Renal cortex interstitium (tissue), 15 donors: ENCODE measurements at places on chromosomes 4 and X. TPM values are rescaled to one million over a fixed set of nuclear protein-coding genes. Genes with fewer than 3 reads are reported as not detected.

GRCh38 chr4:157048248-157048647 lies 27.7 kb upstream of the GLRB start:
- no peak for DNase-seq

- DNase-seq = no peak
Measured at GRCh38 chr4:74325886-74326285, 17.6 kb downstream of the EPGN start.

DNA sequence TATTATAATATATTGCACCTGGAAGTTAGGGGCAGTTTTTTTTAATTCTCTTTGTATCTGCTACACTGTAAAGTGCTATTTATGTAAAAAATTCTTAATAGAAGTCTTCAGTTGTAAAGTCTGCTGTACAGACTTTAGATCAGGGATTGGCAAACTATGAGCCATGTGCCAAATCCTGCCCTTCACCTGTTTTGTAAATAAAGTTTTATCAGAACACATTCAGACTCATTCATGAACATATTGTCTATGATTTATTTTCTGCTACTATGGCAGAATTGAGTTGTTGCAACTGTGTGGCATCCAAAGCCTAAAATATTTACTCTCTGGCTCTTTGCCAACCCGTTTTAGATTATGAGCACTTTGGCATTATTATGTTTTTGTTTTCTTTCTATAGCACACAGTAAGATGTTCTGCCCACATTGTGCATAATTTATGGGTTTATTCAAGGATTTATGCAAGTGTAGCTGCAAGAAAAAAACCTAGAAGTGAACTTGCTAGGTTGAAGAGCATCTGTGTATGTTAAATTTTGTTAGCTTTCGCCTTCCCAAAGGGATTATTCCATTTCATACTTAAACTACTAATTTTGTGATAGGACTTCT lies 56.9 kb downstream of the CLCN3 start:
- DNase-seq = no peak

TMSB15C gene
- polyA plus RNA-seq = 16.7 TPM

DNA sequence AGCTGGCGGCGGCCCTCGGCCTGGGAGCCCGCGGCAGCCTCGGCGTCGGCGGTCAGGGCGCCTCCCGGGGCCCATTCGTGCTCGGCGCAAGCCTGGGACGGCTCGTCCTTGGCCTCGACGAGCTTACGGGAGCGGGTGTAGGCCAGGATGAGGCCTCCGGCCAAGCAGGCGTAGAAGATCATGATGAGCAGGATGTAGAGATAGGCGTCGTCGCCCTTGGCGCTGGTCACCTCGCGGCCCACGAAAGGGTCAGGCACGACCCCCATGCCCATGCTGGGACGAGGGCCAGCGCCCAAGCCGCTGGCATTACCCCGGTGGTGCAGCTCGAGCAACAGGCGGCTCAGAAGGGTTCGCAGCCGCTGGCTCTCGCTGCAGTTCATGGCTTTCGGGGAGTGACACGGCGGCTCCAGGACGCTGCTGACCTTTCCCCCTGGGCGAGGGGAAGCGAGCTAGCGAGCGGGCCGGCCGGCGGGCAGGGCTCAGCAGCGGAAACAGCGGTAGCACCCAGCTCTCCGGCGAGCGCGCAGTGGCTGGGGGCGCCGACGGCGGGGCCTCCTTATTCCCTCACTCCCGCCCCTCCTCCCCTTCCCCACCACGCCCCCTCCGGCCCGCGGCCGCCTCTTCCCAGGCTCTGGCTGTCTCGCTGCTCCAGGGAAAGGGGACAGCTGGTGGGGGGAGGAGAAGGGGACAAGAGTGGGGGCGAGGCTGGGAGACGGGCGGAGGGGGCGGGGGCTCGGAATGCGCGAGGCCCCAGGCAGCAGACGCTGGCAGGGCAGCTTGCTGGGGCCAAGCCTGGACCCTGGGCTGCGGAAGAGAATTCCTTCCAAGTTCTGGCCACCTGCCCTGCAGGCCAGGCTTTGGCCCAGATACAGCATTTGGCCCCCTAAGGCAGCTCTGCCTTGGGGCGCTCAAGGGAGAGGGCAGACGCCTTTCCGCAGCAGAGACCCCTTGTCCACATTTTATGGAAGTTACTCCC lies at the start of gene KCNE5:
Gene KCNE5 (minus strand): TSS at position 532 of the 976 bp plus-strand sequence. CDS start 152 bp downstream, at position 380.
- peak; percentile 43 for DNase-seq

- DNase-seq = no peak
Measured at GRCh38 chr4:188162698-188163097, 23.5 kb downstream of the TRIML1 start.

DNA sequence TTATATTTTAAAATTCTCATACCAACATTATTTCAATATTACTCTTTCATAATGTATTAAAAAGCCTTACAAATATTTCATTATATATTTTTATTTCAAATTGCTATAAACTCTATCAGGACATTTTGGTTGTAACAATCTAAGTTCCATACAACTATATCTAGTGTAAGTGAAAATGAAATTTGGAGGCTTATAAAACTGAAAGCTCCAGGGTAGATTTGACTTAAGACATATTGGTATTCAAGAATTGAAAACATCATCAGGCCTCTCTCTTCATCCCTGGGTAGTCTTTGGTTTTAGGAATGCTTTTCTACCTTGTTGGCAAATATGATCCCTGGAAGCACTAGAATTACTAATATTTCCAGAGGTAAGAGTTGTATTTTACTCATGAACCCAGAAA lies 342.6 kb downstream of the DTHD1 start:
- DNase-seq = no peak

GRCh38 chr4:143307531-143307930 lies 29.1 kb upstream of the GAB1 start:
- DNase-seq = no peak

DNA sequence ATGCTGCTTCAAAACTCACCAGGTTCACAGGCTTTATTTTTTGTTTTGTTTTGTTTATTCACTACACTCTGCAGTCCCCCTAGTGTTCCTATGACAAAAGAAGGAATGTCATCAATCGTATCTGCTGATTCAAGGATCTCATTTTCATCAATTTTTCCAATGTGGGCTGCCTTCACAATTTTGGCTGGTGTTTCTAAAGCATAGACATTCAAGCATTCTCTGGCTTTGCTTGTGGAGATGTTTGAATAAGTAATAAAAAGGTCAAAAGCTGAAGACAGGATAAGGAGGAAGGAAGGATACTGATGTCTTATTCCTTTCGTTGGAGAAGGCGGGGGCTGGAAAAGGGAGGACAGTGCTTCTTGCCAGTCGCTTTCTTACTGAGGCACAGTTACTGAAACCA lies 12.2 kb upstream of the KCNIP4 start:
- no peak for DNase-seq

DNA sequence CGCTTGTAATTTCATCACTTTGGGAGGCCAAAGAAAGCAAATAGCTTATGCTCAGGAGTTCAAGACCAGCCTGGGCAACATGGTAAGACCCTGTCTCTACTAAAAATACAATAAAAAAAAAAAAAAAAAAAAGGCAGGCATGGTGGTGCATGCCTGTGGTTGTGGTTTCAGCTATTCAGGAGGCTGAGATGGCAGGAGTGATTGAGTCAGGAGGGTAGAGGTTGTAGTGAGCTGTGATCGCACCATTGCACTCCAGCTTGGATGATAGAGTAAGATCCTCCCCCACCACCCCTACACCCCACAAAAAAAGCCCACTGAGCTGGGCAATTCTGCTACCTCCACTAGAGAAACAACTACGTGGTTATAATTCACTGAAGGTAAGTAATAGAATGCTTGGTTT lies 118.8 kb upstream of the PCDH18 start:
- no peak for DNase-seq

SNCA gene
- 55.4 TPM for polyA plus RNA-seq

- no peak for DNase-seq
Measured at GRCh38 chrX:19627533-19627932, 112.2 kb upstream of the MAP3K15 start.

DNA sequence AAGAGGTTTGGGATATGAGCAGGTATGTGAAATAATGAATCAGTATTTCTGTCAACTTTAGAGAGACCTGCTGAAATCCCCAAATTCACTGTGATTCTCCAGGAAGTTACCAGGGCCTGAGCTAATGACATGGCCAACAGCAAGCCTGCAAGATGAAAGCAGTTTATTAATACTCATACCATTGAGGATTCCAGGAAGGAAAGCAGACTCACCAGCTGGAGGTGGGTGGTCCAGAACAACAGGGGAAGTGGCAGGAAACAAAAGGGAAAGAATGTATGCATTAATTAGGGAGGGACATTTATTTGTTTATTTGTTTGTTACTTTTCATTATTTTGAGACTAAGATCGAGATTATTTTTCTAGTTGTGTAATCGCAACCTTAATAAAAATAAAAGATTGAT lies 196.6 kb upstream of the AGA start:
- DNase-seq = no peak

DNA sequence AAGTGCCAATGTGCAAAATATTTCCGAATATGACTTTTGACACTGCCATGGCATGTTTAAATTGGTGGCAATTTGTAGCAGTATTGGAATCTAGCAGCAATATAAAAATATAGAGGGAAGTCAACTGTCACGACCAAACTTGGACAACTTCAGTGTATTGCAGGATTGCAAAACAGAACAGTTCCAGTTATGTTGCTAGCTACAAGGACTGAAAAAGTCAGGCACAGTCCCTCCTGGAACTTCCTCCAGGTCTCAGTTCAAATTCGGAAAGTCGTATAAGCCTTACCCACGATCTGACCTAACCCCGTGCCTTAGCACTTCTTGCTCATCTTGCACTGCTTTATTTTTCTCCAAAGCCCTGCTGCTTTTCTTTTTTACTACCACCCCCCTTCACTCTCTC lies 390.0 kb upstream of the GALNT7 start:
- DNase-seq = no peak

GRCh38 chr4:159144112-159144694 lies 41.3 kb downstream of the RAPGEF2 start:
- no peak for DNase-seq

- DNase-seq = no peak
Measured at GRCh38 chr4:187118602-187119120, 395.0 kb upstream of the FAT1 start.

SSX5 gene
- not detected for polyA plus RNA-seq

DNA sequence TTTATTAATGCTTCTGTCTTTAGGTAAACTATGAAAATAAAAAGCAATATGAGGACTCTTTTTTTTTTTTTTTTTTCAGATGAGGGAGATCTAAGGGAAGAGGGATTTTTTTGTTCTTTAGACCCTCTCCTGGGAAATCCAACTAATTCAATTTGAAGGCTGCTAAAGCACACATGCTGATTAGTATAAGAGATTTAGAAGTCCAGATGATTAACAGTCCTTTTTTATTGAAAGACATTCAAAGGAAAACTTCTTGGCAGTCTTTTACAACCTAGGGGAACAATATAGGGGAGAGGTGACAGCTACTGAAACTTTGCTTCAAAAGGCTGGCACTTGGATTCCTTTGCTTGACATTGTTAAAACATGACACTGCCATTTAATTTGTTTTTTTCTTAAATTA lies 602.5 kb downstream of the RAPGEF2 start:
- no peak for DNase-seq

DNA sequence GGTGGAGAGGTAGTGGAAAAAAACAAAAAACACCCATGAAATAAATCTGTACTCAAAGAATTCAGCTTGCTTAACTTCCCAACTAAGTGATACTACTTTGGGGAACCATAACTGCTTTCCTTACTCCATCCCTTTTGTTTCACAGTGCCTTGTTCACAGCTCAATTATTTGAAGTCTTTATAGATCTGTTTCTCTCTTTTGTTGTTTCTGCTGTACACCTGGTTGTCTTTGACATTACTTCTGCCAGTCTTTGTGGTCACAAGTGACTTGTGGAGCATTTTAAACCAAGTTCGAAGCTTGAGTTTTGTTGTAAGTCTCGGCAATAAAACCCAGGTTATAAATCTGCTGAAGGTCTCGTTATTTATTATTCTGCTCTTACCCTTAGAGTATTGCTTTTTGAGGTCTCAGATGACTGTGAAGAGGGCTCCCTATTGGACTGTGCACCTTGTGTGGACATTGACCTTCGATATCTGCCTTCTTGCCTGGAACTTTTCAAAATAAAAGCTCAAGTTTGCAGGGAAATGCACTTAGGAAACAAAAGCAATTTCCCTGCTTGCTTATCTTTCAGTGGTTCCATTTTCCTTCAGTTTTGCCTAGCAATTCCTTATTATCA lies 59.8 kb downstream of the ANK2 start:
- peak; percentile 48 for DNase-seq

GRCh38 chr4:147723326-147723725 lies 8.6 kb upstream of the ARHGAP10 start:
- DNase-seq = no peak

MAGEA9B gene
- not detected for polyA plus RNA-seq

PRRG1 gene
- 26.6 TPM for polyA plus RNA-seq

- DNase-seq = no peak
Measured at GRCh38 chrX:12115377-12115776, 22.9 kb upstream of the FRMPD4 start.

DNA sequence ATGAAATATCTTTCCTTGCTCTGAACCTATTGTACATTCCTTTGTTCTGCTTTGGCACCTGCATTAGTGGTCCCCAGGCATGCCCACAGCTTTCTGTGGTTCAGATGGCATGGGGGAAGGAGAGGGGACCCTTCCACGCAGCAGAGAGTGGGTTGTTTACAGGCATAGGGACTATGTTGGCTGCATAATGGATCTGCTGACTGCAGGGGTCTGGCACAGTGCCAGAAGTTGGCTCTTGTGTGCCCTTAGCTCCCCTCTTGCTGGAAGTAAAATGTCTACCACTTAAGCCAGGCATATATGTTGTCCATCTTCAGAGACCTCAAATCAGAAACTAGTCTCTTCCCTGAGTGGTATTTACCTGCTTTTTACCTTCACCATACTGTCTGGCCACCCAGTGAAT lies 651.9 kb upstream of the PCDH7 start:
- DNase-seq = no peak

DNA sequence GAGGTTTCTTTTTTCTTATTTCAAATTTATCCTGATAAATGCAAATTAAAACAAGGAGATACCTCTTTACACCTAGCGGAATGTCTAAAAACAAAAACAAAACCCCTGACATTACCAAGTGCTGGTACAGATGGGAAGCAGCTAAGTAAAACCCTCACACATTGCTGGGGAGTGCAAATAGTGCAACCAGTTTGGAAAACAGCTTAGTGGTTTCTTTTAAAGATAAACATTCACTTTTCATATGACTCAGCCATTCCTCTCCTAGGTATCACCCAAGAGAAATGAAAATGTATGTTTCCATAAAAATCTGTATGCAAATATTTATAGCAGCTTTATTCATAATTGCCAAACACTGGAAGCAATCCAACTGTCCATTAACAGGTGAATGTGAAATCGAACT lies 84.1 kb upstream of the HELT start:
- no peak for DNase-seq

DNA sequence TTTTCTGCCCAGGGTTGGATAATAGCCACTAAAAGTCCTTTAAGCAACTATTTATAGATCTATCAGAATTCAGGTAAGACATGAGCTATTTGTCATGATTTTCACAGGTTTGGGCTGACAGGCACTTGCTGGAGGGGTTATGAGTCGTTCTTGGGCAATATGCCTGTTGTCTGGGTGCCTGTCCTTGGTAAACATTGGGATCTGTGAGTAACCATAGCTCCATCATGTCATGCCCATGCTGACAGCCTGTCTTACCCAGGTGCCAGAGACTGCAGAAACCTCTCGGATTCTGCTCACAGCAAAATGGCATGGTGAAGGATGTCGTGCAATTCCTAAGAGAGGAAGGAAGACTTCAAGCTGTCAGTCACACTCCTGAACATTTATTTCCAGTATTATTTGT lies 116.0 kb upstream of the PUDP start:
- DNase-seq = no peak

HPGD gene
- polyA plus RNA-seq = 72.8 TPM
